ENCODE measurements at places on chromosomes 16 and 17. TPM values are rescaled to one million over a fixed set of nuclear protein-coding genes. Genes with fewer than 3 reads are reported as not detected.
A peak's percentile ranks its signal among the peaks of the same experiment; 100 is the strongest.

TM4SF5 gene
- total RNA-seq, result 1.8 TPM

UMOD gene
- 31.3 TPM for total RNA-seq

- no peak overlapping the region for H3K4me3 ChIP-seq
- no peaks in the 10 kb centered on the region for H3K27me3 ChIP-seq
Observed at GRCh38 chr17:76640550-76641380, 2.8 kb downstream of the ST6GALNAC1 start.

DNA sequence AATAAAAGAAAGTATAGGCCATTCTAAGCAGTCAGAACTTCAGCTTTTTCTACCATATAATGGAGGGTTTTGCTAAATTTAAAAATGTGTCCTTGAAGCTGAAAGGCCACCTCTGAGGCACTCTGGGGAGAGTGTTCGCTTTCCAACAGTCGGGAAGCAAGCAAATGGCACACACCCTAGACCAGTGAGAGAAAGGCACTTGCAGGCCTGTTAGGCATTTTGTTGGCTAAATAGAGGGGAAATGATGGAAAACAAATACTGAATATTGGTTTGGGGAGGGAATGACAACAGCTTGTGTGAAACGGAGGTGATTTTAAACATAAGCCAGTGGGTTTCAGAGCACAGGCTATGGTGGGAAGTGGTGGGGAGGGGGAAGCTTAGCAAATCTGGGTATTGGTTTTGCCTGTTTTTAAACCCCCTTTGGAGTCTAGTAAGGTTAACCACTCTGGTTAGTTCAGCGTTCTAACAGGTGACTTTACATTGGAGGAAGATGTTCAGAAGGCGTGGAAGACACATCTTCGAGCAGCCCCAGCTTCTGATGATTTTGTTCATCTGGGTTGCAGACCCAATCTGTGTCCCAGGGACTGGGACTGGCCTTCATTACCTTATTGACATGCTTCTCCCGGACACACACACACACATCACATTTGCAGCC, 90.5 kb downstream of the PRKCA start:
- H3K27me3 ChIP-seq, result no peaks in the 10 kb centered on the region
- no peaks in the 10 kb centered on the region for H3K36me3 ChIP-seq
- DNase-seq, result no peak
- no peak overlapping the region for H3K27ac ChIP-seq
- H3K4me3 ChIP-seq, result no peak overlapping the region

DNA sequence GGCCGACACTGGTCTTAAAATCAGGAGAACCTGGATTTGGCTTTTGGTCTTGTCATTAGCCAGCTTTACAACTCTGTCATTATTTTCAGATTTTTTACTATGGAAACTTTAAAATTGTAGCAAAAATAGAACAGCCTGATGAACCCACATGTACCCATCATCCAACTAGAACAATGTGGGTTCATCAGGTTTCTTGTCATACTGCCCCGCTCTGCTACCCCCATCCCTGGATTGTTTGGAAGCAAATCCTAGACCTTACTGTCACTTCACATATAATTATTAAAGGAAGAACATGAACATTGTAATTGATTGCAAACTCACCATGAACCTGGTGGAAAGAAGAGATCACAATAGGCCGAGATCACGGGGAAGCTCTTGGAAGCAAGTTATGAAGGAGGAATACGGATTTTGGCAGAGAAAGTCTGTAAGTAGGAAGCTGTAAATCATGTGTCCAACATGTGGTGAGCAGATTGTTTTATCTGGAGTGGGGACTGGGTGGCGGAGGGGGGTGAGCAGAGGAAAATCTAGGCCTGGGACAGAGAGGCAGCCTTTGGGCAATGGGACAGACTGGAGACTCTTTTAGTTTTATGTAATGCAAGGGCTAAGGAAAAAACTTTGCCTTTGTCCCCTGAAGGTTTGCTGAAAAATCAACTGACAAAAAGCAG, 67.0 kb downstream of the PITPNC1 start:
- no peaks in the 10 kb centered on the region for H3K36me3 ChIP-seq
- H3K4me3 ChIP-seq, result no peak overlapping the region
- no peak for DNase-seq
- no peaks in the 10 kb centered on the region for H3K27me3 ChIP-seq

- H3K27ac ChIP-seq, result no peak overlapping the region
- H3K4me1 ChIP-seq, result peaks cover 13% of the 10 kb centered on the region
- peaks cover 4% of the 10 kb centered on the region for H3K27me3 ChIP-seq
- H3K4me3 ChIP-seq, result no peak overlapping the region
- H3K36me3 ChIP-seq, result no peaks in the 10 kb centered on the region
- no peak for DNase-seq
Observed at GRCh38 chr17:48818361-48818841, 1.4 kb upstream of the TTLL6 start.

GRCh38 chr16:8963010-8963820, 491 bp downstream of the USP7 start:
- peaks cover 42% of the 10 kb centered on the region for H3K4me1 ChIP-seq
- H3K27ac ChIP-seq, result peak overlapping the region; percentile 82
- H3K36me3 ChIP-seq, result no peaks in the 10 kb centered on the region

DNA sequence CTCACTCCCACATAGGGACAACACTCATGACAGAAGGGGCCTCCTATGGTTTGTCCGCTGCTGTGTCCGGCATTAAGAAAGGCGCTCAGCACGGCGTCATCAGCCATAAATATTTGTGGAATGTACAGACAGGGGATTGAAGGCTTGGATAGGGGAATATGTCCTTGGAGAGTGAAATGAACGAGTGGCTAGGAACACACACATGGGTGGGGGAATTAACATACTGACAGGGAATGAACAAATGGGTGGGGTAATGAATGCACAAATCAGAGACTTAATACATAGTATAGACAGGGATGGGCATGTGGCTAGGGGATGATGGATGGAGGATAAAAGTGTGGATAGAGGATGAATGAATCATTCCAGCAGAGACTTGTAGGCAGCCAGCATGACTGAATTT, 154.0 kb upstream of the HSBP1 start:
- H3K4me1 ChIP-seq, result no peaks in the 10 kb centered on the region
- H3K27me3 ChIP-seq, result no peaks in the 10 kb centered on the region
- no peak overlapping the region for H3K4me3 ChIP-seq
- no peak for DNase-seq
- no peaks in the 10 kb centered on the region for H3K36me3 ChIP-seq

- no peaks in the 10 kb centered on the region for H3K27me3 ChIP-seq
- no peak overlapping the region for H3K27ac ChIP-seq
- DNase-seq, result no peak
- H3K4me1 ChIP-seq, result no peaks in the 10 kb centered on the region
Observed at GRCh38 chr17:65712383-65713267, 151.2 kb upstream of the AXIN2 start.

DNA sequence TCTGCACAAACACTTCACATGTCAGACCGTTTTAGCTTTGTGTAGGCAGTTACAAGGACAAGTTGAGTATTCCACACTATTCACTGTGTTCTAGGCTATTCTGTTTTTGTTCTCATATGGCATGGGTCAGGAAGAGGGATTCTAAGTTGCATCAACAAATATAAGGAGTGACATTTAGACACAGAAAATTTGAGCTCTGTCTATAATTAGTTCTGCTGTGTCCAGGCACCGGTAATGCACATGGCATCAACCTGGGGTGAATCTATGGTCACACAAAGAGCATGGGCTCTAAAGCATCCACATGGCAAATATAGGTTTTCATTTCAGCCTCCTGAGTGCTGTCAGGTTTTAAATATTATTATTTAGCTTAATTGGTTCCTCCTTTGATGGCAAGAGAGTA, 130.4 kb upstream of the PMFBP1 start:
- no peaks in the 10 kb centered on the region for H3K36me3 ChIP-seq
- H3K4me1 ChIP-seq, result peaks cover 4% of the 10 kb centered on the region
- no peak overlapping the region for H3K27ac ChIP-seq
- DNase-seq, result no peak

GRCh38 chr17:2172077-2172851, 117.4 kb downstream of the HIC1 start:
- H3K4me1 ChIP-seq, result peaks cover 43% of the 10 kb centered on the region
- H3K4me3 ChIP-seq, result no peak overlapping the region
- no peaks in the 10 kb centered on the region for H3K27me3 ChIP-seq
- peaks cover 2% of the 10 kb centered on the region for H3K36me3 ChIP-seq
- peak overlapping the region; percentile 81 for H3K27ac ChIP-seq

DNA sequence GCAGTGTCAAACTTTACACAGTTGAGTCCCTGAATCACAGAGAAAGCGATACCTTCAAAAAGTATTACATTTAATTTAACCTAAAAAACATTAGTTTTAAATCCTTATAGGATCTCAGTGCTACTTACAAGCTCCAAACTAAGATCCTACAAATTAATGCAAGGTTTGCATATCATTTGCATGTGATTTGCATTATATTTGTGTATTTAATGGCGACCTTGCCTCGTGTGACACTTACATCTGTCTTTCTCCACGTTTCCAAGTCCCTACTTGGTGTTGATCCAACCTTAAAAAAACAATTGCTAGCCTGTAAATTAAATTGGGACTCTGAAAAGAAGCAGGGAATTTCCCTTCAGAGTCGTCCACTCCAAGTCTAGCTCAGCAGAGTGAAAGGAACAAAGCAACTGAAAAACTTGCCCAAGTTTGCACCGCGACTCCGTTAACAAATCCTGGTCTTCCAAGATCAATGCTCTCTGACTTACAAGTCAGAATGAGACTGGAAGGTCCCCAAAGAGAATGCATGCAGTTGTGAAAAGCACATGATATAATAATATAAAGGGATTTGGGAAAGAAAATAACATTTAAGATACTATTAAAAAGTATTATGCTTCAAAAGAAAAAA, 739 bp upstream of the FAM117A start:
- no peaks in the 10 kb centered on the region for H3K27me3 ChIP-seq
- H3K36me3 ChIP-seq, result no peaks in the 10 kb centered on the region
- H3K27ac ChIP-seq, result peak overlapping the region; percentile 53
- peak; percentile 51 for DNase-seq

GRCh38 chr17:17732444-17732843, 51.2 kb downstream of the RAI1 start:
- H3K27ac ChIP-seq, result no peak overlapping the region
- H3K36me3 ChIP-seq, result no peaks in the 10 kb centered on the region

GRCh38 chr17:36608280-36608679, 6.9 kb downstream of the MRM1 start:
- DNase-seq, result no peak
- no peaks in the 10 kb centered on the region for H3K27me3 ChIP-seq
- H3K27ac ChIP-seq, result no peak overlapping the region
- peaks cover 12% of the 10 kb centered on the region for H3K4me1 ChIP-seq
- no peak overlapping the region for H3K4me3 ChIP-seq

DNA sequence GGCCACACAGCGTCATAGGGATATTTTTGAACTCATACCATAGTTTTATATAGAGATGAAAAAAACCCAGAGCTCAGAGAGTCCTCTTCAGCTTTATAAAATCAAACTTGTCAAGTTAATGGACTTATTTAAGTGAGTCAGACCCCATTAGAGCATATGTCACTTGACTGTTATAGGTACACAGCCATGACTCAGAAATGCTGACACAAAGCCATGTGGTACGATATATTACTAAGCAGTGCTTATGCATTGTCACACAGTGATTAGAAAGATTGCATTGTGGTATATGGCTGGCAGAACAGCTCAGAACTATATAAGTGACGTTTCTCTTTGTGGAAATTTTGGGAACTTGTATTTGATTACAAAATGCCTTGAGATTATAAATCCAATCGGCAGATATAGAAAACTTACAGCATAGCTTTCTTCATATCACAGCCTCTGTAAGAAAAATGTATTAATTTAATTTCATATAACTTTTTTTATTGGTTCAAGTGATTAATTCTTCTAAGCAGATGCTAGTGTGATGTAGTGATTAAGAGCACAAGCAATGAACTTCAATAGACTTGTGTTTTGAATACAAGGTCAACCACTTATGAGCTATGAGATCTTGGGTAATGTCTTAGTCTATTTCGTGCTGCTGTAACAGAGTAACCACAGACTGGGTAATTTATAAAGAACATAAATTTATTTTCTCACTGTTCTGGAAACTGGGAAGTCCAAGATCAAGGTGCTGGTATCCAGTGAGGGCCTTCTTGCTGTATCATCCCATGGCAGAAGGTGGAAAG, 25.8 kb upstream of the GINS3 start:
- H3K36me3 ChIP-seq, result no peaks in the 10 kb centered on the region
- H3K27ac ChIP-seq, result no peak overlapping the region
- DNase-seq, result no peak
- H3K4me3 ChIP-seq, result no peak overlapping the region
- no peaks in the 10 kb centered on the region for H3K4me1 ChIP-seq

DNA sequence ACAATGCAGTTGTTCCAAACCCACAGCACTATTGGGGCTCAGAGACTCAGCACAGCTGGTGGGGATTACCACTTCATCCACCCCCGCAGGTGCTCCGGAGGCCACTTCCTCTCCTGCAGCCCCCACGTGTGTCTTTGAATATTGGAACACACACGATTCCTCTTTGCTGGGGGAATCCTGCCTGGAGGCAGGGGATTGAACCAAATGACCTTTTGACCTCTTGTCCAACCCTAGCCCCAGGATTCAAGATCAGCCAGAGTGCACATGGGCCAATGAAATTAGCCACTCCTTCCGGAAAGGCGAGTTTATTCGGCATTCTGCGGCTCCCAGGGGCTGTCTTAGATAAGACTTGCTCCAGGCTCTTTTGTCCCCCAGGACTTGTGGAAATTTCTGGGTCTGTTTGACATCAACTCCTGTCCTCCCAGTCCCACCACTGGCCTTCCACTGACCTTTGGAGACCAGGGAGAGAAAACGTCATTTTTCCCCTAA, 350.2 kb downstream of the FOXL1 start:
- no peaks in the 10 kb centered on the region for H3K27me3 ChIP-seq
- H3K36me3 ChIP-seq, result no peaks in the 10 kb centered on the region
- no peak for DNase-seq
- H3K4me1 ChIP-seq, result no peaks in the 10 kb centered on the region
- H3K27ac ChIP-seq, result no peak overlapping the region

DNA sequence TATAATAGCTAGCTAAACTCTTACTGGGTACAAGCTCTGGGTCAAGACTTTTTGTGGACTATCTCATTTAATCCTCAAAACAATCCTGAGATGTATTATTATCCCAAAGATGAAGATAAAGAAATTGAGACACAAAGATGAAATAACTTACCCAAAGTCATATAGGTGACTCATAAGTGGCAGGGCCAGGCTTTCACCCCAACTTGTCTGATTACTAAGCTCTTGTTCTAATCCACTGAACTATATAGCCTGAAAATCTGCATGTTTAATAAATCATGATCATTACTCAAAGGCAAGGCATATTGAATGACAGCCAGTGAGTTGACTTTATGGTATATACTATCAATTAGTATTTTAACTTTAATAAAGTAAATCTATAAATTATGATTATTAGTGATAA, 77.4 kb downstream of the SKAP1 start:
- no peak for DNase-seq
- no peaks in the 10 kb centered on the region for H3K4me1 ChIP-seq
- H3K36me3 ChIP-seq, result no peaks in the 10 kb centered on the region
- H3K27ac ChIP-seq, result no peak overlapping the region
- no peak overlapping the region for H3K4me3 ChIP-seq

- no peaks in the 10 kb centered on the region for H3K27me3 ChIP-seq
- no peaks in the 10 kb centered on the region for H3K36me3 ChIP-seq
- no peak overlapping the region for H3K27ac ChIP-seq
- no peaks in the 10 kb centered on the region for H3K4me1 ChIP-seq
Observed at GRCh38 chr16:58960484-58960883, 226.4 kb upstream of the GOT2 start.
